Stimulated activated CD8-positive, alpha-beta memory T cell treated with anti-CD3 and anti-CD28 coated beads, Interleukin-4, amount 100 ng/mL, for 1 hour (primary cell): ENCODE measurements at places on chromosomes 5 and 9.

GRCh38 chr5:151101151-151101550 lies 20.3 kb upstream of the TNIP1 start:
- no peak for DNase-seq

GRCh38 chr5:87361031-87361445 lies 51.7 kb downstream of the CCNH start:
- no peak for DNase-seq

DNA sequence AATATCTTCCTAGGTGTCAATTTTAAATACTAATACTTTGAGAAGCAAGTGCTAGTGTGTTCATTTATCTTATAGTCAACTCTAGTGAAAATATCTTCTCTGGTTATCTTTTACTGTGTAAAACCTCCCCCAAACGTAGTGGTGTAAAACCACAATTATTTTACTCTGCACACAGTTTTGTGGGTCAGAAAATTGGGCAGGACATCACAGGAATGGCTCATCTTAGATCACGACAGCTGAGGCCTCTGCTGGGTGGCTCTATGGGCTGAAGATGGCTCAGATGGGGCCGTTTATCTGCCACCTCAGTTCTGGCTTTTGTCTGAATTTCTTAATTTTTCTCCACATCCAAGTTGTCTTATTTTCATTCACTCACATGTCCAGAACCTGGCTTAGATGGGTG lies 457.2 kb upstream of the ACTBL2 start:
- DNase-seq: no peak

DNA sequence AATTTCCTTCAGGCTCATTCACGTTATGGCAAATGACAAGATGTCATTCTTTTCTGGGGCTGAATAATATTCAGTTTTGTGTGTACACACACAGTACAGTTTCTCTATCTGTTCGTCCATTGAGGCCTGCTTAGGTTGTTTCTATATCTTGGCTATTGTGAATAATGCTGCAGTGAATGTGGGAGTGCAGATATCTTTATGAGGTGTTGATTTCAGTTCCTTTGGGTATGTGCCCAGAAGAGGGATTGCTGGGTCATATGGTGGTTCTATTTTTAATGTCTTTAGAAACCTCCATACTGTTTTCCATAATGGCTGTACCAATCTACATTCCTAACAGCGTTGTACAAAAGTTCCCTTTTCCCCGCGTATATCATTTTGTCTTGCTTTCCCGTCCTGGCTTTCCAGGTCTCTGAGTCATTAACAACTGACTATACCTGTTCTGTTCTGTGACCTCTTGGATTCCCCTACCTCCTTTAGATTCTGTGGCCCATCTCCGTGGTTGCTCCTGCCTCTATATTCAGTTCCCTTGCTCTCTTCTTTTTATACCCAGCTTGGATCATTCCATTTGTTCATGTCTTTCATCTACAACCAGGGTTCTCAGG lies 6.8 kb downstream of the SNX30 start:
- DNase-seq: no peak

GRCh38 chr5:7881091-7881490 lies 12.1 kb downstream of the MTRR start:
- DNase-seq: no peak

DNA sequence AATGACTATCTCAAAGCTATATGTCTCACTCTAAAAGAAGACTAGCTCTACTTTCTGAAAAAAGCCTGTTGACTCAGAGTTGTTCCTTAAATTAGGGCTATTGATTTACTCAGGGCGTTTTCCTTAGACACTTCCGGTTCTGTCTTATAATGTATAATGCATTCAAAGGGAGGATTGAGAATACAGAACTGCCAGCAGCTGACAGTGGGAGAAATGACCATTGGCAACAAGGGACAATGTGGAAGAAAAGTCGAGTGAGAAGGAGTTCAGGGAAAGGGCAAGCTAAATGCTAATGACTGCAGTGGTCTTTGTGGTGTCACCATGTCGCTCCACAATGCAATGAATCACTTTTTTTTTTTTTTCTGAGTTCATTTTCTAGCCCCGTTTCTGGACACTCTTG lies 65.7 kb upstream of the ANKH start:
- no peak for DNase-seq

DNA sequence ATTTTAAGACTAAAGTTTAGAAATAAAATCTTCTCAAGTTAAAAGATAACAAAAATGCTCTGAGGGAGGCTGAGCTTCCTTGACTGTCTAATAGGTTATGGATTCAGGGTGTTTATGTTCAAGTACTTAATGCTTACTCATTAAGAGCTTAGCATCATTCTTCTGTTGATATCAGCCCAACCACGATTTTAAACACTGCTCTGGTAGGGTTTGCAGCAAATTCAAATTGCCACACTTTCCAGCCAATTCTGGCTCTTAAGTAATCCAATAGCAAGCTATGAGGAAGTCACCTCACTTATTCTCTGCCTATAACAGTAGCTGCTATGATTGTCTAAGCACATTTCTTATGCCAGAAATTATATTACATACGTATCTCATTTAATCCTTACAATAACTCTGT lies 191.0 kb upstream of the KIF2A start:
- no peak for DNase-seq

DNA sequence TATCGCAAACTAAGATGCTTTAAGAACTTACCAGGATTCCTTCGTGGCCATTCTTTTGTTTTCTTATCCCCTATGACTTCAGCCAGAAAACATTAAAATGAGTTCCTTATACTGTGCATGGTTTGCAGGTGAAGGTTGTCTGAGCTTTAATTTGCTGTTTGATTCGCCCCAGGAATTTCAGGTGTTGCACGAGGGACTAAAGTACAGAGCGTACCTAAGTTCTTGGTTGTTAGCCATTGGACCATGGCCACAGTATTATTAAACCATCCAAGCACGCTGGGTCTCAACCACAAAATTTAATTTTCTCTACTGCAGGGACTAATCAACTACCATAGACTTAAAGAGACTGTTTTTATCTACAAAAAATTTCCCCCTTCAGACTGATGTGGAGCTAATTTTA lies 208.4 kb upstream of the MPDZ start:
- no peak for DNase-seq

- DNase-seq: no peak
Measured at GRCh38 chr5:41935544-41935943, 10.5 kb downstream of the FBXO4 start.

DNA sequence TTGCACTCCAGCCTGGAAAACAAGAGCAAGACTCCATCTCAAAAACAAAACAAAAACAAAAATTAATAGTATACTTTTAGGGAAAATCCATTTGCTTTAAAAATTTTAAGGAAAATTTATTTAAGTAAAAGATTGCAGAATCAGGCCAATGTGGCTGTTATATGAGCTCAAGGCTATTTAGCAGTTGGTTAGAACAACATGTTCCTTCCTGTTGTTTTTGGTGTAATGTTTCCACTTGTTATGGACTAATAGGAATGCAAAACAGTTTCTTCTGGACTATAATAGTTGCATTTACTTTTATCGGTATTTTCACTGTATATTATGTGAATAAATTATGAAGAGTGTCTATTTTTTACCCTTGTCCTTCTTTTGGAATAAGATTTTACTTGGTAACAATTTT lies 3.0 kb upstream of the CDC42SE2 start:
- DNase-seq: no peak

- DNase-seq: no peak
Measured at GRCh38 chr9:116189683-116190082, 36.1 kb downstream of the PAPPA start.

GRCh38 chr5:133273661-133274596 lies 222.1 kb downstream of the HSPA4 start:
- DNase-seq: no peak

GRCh38 chr5:20618340-20618739 lies 630.3 kb upstream of the CDH18 start:
- no peak for DNase-seq

GRCh38 chr9:106964329-106964728 lies 101.4 kb downstream of the ZNF462 start:
- no peak for DNase-seq

DNA sequence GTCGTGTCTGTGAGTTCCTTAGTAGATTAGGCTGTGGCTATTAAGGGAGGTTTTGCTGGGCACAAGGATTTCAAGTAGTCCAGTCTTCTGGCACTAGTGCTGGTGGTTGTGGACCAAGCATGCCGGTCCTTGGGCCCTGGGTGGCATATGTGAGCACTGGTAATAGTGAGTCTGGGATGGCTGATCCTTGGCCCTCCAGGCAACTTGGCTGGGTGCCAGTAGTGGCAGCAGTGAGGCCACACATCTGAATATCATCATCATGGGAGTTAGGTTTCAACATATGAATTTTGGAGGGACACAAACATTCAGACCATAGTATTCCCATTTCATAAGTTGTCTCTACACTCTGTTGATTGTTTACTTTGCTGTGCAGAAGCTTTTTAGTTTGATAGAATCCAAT lies 25.3 kb upstream of the APBA1 start:
- DNase-seq: no peak

GRCh38 chr9:118269623-118270022 lies 565.4 kb downstream of the TLR4 start:
- no peak for DNase-seq

- no peak for DNase-seq
Measured at GRCh38 chr9:112945620-112946208, 55.0 kb upstream of the SLC46A2 start.

GRCh38 chr5:139796061-139796806 lies 626 bp downstream of the PSD2 start:
- DNase-seq: no peak

DNA sequence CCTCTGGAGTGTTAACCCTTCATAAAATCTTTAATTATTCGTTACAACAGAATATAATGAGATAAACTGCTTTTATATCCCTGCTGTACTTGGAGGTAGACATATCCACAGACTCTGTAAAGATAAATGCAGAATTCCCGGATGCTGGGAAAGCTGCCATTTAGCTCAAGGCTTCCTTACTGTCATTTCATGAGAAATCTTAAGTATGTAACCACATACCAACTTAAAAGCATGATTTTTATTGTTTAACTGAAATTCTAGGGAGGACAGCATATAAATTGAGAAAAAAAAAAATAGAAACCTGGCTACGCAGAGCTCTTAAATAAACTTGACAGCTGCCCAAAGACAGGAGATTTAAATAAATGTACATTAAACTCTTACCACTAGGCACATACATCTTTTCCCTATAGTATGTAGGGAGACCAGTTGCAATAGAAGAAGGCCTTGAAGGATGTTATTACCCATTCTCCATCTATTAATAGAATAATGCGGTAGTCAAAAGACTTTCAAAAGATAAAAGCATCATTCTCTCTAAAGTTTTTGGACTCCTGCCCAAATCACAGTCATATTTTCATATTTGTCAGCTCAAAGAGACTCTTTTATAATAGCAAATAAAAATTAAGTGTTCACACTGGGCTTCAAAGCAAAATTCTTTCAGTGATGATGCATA lies 373.8 kb downstream of the NDUFS4 start:
- no peak for DNase-seq

DNA sequence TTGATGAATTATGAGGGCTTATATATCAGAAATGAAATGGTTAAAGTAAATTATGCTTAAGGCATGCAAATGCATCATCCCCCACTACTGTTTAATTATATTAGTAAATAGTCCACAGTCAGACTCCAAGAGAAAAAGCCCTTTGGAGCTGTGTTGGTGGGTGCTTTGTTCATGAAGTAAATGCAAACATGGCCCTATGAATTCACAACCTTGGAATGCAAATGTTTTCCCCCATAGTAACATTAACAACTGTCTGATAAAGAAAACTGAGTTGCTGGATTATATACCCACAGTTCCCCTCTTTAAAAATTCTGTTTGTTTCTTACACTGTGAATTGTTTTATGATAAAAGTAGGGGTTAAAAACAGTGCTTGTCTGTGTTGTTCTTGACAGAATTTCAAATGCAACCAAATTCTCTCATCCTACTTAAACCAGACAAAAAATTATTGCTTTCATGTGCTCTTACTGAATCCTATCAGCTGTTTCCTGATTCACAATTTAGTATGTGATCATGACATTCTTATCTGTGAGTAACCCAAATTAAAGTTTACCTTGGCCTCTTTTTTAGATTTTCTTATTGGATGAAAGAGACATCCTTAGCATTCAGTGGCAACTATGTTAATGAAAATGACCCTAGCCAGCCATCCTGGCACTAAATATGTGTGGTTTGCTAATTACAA lies 48.5 kb upstream of the SNCAIP start:
- DNase-seq: no peak

- DNase-seq: no peak
Measured at GRCh38 chr5:72434056-72434780, 73.0 kb downstream of the ZNF366 start.

DNA sequence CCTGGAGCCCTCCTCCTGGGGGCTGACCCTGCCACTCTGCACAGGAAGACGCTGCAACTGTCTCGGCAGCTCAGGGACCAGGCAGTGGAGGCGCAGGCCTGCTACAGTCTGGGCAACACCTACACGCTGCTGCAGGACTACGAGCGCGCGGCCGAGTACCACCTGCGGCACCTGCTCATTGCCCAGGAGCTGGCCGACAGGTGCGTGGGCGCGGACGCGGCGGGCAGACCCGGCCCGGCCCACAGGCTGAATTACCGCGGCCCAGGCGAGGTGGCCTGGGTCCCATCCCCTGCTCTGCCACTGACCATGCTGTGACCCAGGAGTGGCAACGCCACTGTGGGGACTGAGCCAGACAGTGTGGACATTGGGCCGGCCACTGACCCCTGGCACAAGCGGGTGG lies 11.2 kb downstream of the GPSM1 start:
- DNase-seq: no peak

GRCh38 chr5:130715541-130715940 lies 449.5 kb downstream of the HINT1 start:
- DNase-seq: no peak

- DNase-seq: no peak
Measured at GRCh38 chr9:17837965-17838364, 259.1 kb downstream of the SH3GL2 start.

GRCh38 chr9:34426347-34427074 lies 31.9 kb downstream of the FAM219A start:
- no peak for DNase-seq

DNA sequence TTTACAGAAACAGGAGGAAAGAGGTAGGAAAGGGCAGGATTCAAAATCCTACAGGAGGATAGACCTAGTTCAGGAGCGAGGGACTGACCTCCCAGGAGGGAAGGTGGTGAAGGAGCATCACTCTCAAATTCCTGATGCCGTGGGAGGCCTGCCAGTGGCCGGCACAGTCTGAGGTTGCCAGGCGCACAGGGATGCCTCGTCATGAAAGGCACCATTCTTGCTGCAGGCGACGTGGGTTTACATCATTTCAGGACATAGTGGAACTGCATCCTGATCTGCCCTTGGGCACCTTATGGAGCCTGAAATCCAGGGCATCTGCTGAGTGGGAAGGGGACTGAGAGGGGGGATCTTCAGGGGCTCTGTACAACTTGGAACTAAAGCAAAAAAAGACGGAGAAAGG lies 163.2 kb upstream of the S1PR3 start:
- no peak for DNase-seq

GRCh38 chr9:5578018-5578697 lies 50.7 kb upstream of the RIC1 start:
- DNase-seq: no peak

DNA sequence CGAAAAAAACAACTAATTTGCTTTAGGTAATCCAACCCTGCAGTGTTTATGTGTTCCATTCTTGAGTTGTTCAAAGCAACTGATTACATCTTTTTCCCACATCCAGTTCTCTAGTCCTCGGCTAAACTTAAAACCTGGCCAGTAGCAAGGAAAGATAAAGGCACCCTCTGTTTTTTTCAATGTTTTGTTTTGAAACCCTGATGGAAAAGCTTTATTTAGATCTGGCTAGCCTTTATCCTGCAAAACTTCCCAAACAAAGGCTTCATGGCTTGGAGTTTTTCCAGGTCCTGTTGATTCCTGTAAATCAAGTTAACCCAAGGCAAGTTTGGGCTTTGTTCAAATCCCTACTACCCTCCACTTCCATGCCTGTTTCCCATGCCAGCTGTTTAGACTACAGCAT lies 105.1 kb downstream of the CEMIP2 start:
- no peak for DNase-seq
